ENCODE measurements at places on chromosomes 3 and 15.
A peak's percentile ranks its signal among the peaks of the same experiment; 100 is the strongest.

DNA sequence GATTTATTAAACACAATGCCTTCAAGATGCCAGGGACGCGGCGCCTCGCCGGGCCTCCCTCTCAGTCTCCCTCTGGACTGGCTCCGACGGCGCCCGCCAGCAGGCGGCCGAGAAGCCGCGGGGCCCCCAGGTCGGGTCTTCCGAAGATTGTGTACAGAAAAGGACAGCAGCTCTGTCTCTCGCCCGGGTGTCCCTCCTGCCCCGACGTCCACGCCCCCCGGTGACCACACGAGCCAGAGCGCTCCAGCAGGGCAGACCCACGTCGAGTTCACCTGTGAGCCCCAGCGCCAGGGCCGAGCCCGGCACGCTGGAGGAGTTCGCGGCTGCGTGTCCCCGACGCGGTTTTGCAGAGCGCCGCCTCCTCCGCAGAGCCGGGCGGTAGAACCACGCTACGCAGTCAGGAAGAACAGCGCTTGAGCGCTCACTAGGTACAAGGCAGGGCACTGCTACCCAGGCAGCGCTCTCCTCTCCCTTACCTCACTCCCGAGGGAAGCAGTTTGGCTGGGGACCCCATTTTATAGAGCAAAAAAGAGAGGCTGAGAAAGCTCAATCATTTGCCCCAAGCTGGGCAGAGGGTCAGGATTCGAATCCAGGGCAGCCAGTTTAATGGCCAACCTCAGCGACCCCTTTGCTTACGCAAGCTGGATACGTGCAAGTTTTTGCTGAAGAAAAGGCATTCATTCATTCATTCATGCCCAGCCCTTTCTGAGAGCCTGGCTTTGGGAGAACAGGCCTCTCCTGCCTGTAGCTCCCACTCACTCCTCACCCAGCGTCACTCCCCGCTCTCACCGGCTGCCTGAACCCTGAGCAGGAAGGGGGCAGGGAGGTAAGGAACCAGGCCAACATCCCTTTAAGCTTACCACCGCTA is 3.0 kb upstream of the TLE3 start:
- DNase-seq, result peak; percentile 58

DNA sequence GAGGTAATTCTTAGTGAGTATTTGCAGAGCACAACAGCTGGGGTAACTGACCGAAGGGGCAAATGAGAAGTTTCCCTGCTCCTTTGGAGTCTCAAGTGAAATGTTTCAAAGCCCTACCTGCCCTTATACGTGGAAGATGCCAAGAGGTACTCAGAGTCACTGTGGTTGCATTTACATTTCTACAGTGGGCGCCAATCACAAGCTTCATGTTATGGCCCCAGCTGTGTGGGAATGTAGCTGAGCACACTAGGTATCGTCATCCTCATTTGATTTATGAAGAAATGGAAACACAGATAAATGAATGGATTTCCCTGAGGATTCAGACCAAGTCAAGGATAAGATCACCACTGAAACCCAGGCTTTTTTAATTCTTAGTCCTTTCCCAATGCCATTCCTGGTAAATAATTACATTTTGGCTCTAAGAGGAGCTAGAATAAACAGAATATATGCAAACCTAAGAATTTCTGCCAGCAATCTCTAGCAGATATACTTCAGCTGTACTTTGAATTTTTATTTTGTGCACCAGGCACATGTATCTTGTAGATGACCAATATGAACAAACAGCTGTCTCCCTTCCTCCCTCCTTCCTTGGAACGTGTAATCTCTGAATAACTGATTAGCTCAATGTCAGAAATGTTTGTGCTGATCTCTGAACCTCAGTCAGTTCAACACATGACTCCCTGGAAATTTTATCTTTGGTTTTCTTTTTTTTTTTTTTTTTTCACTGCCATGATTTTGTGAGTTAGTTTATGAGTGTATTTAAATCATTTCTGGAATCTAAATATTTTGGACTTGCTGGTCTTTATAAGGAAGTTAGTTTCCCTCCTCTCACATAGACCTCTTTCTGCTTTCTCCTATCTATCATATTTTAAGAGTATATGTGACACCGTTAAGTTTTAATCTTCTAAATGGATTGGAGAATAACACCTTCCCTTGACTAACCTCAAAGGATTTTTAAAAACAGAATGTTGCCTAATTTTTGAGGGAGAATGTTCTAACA is 69.2 kb downstream of the MAP2K5 start:
- no peak for DNase-seq

- peak; percentile 28 for DNase-seq
Measured at GRCh38 chr3:128076483-128077201, 24.4 kb downstream of the SEC61A1 start.

GRCh38 chr3:73107676-73108187 is 46.3 kb downstream of the EBLN2 start:
- DNase-seq, result no peak

GRCh38 chr15:68650901-68651709 is 72.3 kb downstream of the CORO2B start:
- DNase-seq, result peak; percentile 2

GRCh38 chr3:557972-558371 is 361.4 kb downstream of the CHL1 start:
- no peak for DNase-seq

GRCh38 chr3:60149501-60149900 is 1099.7 kb upstream of the CFAP20DC start:
- no peak for DNase-seq

DNA sequence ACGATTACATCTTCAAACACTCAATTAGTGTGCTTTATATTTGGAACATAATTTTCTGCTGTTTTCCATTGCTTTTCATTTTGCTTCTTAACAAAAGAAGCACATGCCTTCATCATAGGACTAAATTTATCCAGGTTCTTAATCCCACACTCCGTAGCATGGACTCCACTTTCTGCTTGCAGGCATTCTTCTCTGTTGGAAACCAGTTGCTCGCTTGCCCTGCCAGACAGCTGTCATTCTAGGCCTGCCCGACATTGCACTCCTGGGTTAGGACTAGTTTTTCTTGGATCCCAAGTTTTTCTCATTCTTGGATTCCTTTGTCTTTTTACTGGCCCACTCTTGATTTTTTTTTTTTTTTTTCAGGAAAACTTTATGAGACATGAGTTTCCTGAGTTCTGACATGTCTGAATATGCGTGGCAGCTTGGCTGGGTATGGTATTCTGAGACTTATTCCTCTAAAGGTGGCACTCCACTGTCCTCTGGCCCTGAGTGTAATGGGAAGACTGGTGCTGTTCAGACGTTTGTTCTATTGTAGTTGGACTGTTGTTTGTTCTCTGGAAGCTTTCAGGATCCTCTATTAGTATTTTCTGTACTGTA is 6.3 kb upstream of the ATP1B3 start:
- DNase-seq, result no peak

GRCh38 chr3:87088430-87088992 is 97.6 kb upstream of the VGLL3 start:
- DNase-seq, result no peak

- DNase-seq, result no peak
Measured at GRCh38 chr3:74506246-74506645, 108.2 kb downstream of the CNTN3 start.

- no peak for DNase-seq
Measured at GRCh38 chr3:176787506-176787905, 409.8 kb downstream of the TBL1XR1 start.

DNA sequence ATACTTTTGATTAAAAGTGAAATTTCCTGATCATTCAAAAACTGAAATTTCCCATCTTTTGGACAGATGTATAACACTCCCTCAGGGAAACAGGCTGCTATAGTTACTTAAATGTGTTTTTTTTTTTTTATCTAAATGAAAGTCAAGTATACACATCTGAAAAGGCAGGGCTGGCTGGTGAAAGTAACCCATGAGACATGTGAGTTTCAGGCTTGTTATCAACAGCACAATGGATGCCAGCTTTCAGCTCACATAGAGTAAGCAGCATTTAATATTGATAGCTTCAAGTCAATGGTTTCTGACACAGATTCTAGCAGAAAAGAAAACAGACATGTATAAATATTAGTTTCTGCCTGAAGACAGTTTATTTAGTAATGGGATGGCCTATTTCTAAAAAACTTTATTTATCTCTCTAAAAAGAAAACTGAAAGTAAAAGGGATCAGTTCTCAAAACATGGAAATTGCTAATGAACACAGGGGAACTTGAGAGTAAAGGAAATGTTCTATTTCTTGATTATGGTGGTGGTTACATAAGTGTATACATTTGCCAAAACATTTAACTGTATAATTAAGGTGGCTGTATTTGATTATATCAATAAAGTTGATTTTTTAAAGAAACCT is 89.7 kb upstream of the CMC1 start:
- no peak for DNase-seq

DNA sequence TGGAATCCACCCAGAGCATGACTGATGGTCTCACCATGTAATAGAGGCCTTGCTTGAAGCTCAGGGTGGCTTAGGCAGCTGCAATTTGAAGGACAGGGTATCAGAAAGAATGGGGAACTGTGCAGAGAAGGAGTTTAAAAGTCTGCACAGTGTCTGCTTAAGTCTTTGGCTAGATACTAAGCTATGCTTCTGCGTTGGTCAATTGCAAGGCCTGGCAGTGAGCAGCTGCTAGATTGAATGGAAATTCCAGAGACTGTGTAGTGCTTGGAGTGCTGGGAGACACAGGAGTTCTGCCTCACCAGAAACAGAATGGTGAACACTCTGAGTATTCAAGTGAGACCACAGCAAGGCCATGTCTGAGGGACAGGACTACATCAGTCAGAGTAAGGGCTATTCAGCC is 17.3 kb upstream of the ATP10A start:
- DNase-seq, result no peak

DNA sequence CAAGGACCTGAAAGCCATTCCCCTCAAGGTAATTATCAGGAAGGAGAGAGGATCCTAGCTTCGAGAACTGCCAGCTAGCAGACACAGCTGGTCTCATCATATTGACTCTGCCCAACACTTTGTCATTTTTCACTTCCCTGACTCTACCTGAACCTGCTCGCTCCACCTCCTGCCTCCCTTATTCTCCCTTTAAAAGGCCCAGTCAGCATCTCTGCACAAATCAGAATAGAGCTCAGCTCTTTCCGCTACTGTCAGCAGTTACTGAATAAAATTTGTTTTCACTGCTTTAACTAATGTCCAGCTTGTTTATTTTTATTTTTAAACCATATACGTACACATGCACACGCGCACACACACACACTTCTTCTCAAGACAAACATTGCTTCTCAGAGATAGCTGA is 57.2 kb upstream of the MCF2L2 start:
- DNase-seq, result no peak

DNA sequence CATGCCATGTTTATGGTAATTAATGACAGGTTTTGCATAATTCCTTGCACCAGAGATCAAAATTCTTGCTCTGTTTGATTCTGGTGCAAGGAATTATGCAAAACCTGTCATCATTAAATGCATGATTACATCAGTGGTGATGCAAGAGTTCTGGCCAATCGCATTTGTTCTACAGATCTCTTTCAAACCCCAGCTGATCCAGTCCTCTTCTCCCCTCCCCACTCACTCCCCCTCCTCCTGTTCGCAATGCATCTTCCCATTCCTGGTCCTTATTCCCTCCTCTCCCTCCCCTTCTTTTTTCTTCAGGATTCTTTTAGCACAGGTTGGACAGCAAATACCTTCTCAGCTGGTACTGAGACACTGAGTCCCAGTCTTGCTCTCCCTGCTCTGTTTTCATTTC is 82.1 kb downstream of the GABRB3 start:
- no peak for DNase-seq

GRCh38 chr3:634511-634910 is 437.9 kb downstream of the CHL1 start:
- DNase-seq, result no peak

DNA sequence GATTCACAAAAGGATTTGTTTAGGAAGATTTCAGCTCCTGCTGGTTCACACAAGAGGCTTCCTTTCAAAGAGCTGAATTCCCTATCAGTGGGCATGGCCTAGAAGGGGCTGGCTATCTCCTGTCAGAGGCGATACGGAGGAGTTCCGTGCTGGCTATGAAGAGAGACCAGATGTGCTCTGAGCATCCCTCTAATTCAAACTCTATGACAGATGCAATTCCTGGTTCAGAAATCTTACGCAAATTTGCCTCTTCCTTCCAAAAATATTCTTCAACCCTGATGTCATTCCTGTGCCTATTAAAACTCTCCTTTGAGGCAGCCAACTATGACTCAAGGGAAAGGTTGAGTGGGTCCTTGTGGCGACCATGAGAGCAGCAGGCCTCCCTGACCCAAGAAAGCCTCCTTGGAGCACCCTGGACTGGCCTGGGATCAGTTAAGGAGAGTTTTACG is 139.3 kb upstream of the HES1 start:
- DNase-seq, result no peak

GRCh38 chr15:94692710-94693109 is 461.3 kb downstream of the MCTP2 start:
- DNase-seq, result no peak

DNA sequence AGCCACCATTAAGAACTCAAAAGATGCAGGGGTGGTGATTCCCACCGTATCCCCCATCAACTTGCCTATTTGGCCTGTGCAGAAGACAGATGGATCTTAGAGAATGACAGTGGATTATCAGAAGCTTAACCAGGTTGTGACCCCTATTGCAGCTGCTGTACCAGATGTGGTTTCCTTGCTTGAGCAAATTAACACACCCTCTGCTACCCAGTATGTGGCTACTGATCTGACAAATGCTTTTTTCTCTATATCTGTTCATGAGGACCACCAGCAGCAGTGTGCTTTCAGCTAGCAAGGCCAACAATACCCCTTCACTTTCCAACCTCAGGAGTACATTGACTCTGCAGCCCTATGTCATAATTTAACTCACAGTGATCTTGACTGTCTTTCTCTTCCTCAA is 8.6 kb upstream of the MCF2L2 start:
- no peak for DNase-seq

- no peak for DNase-seq
Measured at GRCh38 chr15:87387766-87388165, 868.8 kb downstream of the NTRK3 start.

- DNase-seq, result no peak
Measured at GRCh38 chr15:60444289-60444912, 34.5 kb downstream of the ICE2 start.

GRCh38 chr3:188520466-188520865 is 366.5 kb downstream of the LPP start:
- DNase-seq, result no peak

- peak; percentile 91 for DNase-seq
Measured at GRCh38 chr3:49120438-49121131, at the start of gene USP19. Gene USP19 (minus strand): TSS chr3:49120823. CDS start chr3:49119145, 1,678 bp downstream.

Measured in activated CD4-positive, alpha-beta T cell treated with anti-CD3 and anti-CD28 coated beads, Interleukin-2, amount 50 U/mL, for 4 hours (primary cell).